Fibroblast of skin of left biceps (primary cell): ENCODE measurements at places on chromosomes 13 and 19.

DNA sequence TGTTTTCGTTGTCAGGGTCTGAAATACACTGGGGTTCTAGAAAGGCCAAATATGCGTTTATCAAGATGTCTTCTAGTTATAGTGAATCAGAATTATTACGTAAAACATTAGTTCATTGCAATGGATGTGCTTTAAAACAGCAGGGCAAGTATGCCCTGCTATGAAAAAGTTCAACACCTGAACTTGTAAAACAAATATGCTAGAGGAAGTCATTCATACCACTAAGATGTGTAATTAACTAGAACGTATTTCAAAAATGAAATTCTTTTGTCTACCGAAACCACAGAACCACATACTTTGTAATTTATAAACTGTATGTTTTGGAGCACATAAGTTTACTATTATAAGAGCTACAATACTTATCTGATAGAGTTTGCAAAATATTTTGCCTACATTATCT lies 266.2 kb downstream of the KCTD12 start:
- no peak for DNase-seq

DNA sequence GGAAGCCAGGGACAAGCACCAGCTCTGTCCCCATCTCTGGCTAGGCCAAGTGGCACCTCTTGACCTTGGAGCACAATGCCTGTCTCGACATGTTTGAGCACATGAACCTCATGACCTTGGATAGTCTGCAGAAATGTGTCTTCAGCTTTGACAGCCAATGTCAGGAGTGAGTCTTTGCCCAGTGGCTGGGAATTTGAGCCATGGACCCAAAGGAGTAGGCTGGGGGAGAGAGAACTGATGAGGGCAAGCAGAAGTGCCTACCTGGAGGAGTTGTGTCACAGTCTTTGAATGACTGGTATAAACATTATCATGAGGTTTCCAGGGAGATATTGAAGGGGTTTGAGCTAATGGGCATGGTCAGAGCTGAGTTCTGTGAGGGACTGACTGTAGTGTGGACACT lies 6.7 kb upstream of the CYP4F12 start:
- DNase-seq = no peak

DNA sequence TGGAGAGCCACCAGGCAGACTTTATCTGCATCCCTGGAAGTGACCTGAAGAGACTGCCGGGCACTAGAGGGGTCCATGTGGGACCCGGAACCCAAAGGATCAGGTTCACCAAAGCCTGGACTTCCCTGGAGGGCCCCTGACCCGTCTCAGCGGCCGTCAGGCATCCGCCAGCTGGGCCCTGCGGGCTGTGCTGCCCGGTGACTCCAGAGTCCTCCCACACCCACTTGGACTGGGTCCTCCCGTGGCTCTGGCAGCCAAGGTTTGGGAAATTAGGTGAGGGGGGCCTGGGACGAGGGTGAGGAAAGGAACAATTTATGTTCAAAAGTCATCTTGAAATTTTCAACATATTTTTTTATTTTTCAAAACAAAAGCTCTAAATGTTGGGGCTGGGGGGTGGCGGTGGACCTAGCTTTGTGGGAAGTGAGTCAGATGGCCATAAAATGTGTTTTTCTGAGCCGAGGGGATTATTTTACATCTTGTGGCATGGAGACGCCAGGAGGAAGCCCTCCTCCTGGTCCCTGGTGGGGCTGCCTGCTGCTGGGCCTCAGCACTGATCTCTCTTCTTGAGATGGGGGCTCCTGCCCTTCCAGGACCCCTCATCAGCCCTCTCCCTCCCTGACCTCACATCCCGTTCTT lies 20.2 kb downstream of the CEBPA start:
- DNase-seq = no peak

GRCh38 chr19:33661336-33661735 lies 39.6 kb downstream of the CHST8 start:
- DNase-seq = no peak

DNA sequence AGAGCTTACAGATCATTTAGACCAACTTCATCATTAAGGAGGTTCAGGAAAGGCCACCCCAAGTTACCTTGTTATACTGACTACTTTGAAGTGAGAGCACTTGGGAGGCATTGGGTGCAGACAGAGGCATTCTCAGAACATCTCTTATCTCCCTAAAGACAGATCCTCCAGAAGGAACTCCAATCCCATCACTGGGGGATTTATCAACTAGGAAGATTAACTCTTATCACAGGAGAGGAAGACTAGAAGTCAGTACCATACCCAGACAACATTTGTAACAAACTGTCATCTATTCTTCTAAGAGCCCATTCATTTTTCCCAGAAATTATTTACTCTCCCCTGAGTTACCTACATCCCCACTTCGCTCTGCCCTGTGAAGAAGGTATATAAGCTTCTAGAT lies 5.8 kb upstream of the RFXAP start:
- no peak for DNase-seq
